ENCODE measurements at places on chromosomes 4 and X.

GRCh38 chrX:1093121-1093520, 119.3 kb downstream of the CRLF2 start:
- no peak for DNase-seq

- DNase-seq, result no peak
These were observed 9.0 kb upstream of the MAGEC2 start for GRCh38 chrX:142214081-142214480.

GRCh38 chr4:89175611-89176010, 64.3 kb downstream of the TIGD2 start:
- no peak for DNase-seq

GRCh38 chrX:136209016-136209738, 42.0 kb downstream of the MAP7D3 start:
- DNase-seq, result peak; percentile 34

DNA sequence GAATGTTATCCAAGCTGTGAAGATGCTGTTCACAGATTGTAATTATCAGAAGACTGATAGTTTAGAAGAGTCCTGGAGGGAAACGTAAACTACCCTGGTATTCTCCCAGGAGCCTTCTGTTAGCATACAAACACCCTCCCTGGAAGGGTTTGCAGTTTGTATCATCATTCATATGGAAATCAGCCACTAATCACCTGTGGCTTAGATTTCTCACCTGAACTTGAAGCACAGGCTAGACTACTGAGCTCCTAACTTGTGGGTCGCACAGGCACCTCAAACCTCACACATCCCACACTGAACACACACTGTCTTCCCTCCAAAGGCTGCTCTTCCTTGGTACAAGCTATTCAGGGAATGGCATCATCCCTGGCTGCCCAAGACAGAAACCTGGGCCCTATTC, 30.7 kb downstream of the SHISA3 start:
- DNase-seq, result no peak

GRCh38 chrX:39643550-39643949, 454.2 kb downstream of the BCOR start:
- DNase-seq, result no peak

GRCh38 chrX:352181-352580, 33.6 kb upstream of the GTPBP6 start:
- no peak for DNase-seq

DNA sequence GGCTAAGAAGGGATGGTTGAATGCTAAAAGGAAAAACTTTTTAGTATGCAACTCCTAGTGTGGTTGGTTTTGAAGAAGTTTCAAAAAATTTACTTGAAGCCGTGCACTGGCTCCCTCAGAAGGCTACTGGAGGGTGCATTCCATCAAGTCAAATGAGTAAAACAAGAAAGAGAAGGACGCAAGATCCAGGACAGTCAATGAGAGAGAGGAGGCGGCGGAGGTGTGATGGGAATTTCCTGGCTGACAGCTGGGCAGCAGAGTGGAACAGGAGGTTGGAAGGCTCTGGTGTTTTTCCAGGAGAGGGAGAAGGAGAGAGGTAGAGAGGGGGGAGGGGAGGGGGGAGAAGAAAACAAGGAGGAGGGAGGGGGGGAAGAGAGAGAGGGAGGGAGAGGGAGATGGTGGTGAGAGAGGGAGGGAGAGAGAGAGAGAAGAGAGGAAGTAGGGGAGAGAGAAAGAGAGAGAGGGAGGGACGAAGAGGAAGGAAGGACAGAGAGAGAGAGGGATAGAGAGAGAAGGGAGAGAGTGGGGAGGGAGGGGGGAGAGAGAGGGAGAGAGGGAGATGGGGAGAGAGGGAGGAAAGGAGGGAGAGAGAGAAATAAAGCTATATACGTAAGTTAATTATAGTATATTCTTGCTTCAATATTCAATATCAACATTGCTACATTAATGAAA, 126.4 kb downstream of the SH3KBP1 start:
- no peak for DNase-seq

DNA sequence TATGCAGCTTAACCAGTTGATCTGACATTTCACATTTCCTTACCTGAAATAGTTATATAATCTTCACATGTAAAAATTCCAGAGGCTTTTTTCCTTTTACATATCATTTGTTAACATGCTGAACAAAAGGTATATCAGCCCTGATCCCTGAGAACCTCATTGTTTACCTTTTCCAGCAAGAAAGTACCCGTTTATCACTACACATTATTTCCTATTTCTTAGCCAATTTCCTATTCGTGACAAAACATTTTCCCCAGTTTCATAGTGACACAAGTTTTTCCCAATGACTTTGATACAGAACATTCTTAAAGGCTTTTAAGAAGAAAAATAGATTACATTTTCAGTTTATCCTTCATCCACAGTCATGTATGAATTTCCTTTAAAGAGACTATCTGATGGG, 86.6 kb upstream of the DKK2 start:
- DNase-seq, result no peak

DNA sequence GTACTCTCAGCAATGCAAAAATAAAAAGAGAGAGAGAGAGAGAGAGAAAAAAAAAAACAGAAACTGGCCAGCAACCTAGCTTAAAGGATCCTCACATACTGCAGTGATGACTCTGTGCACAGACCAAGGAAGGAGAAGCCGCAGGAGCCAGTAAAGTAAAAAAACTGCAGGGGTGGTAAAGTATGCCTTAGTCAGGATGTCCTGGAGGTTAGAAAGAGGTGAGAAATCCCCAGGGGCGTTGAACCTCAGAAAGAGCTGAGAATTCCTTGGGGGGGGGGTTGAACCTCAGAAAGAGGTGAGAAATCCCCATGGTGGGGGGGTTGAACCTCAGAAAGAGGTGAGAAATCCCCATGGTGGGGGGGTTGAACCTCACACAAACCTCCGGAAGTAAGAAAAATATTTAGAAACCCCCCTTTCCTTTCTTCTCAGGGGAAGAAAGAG, 48.0 kb downstream of the MAGEA9 start:
- no peak for DNase-seq

DNA sequence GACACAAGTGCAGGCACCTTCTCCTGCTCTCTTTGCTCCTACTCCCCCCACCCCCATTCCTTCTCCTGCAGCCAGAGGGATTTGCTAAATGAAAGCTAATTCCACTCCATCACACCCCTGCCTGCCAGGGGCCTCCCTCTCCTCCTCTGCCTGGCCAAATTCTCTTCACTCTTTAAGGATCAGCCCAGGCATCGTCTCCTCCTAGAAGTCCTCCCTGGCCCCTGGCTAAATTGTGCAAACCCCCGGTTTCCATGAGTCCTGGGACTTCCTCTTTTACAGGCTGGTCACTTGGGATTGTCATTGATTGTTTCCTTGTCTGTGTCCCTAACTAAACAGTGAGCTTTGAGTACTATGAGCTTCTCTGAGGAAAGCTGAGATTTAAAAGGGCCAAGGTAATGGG, 8.7 kb upstream of the ABLIM2 start:
- no peak for DNase-seq

DNA sequence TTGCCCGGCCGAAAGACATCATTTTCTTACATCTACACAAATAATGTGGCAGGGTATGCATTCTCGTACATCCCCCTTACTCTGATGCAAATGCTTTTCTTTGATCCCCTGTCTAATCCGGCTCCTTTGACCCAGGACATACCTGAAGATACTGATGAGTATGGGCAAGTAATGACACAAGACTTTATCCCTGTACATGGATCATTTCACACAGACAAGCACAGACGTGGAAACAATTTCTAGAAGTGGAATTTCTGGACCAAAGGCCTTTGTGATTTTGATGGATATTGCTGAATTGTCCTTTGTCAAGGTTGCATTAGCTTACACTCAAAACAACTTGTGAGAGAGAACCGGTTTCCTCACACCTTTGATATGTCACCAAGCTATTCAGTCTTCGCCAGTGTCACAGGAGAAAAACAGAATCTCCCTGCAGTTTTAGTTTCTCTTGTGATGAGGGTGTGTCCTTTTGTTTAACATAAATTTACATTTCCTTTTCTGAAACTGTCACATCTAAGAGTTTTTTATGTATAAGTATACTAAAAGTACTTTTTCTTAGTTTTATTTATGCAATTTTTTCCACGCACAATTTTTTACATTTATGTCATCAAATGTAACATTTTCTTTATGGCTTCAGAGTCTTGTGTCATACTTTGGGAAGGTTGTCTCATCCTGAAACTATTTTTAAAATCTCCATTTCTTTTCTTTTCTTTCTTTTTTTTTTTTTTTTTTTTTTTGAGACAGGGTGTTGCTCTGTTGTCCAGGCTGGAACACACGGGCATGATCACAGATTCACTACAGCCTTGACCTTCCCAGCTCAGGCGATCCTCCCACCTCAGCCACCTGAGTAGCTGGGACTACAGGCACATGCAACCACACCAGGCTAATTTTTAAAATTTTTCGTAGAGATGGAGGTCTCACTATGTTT, 25.2 kb downstream of the RWDD4 start:
- DNase-seq, result no peak

DNA sequence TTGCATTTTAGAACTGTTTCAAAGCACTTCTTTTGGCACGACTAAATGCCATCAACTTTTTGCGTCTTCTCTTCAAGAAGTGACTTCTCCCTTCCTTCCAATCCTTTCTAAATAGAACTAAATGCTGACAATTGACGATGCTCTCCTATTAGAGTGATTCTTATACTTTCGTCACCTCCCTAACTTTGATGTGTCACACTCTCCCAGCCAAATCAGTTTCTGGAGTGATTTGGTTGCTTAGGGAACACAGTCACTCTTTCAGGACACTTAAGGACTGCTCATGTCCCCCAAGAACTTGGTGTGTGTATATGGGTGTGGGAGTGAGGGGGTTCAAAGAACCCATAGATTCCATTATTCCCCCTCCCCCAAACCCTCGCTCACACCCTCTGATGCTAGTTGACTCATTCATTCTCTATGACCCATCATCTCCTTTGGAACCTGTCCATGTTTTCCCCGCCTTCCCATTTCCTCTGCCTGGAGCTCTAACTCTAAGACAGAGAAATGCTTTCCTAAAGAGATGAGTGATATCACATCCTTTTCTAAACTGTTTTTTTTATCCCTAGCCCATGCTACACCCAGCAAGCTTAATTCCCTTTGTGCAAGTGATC, 26.8 kb upstream of the AREG start:
- no peak for DNase-seq

DNA sequence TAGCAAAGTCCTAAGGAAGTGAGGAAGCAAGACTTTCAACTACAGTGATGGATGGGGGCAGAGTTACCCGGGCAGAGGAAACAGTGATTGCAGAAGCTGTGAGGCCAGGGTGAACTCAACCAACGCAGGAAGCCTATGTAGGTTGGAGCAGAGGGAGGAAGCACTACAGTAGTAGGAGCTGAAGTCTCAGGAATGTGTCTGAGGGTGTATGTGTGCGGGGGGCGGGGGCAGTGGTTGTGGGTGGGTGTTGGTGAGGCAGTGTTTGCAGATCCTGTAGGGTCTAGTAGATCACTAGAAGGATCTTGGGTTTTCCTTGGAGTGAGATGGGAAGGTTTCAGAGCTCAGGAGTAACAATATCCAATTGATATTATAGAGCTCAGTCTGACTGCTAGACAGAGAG, 9.9 kb upstream of the MID1 start:
- DNase-seq, result no peak

GRCh38 chr4:26196567-26196966, 124.2 kb upstream of the RBPJ start:
- DNase-seq, result no peak

GRCh38 chrX:53398216-53398615, 24.2 kb downstream of the SMC1A start:
- no peak for DNase-seq

All from frontal cortex (tissue), 4 donors.